ENCODE measurements at places on chromosomes 13 and 19.

DNA sequence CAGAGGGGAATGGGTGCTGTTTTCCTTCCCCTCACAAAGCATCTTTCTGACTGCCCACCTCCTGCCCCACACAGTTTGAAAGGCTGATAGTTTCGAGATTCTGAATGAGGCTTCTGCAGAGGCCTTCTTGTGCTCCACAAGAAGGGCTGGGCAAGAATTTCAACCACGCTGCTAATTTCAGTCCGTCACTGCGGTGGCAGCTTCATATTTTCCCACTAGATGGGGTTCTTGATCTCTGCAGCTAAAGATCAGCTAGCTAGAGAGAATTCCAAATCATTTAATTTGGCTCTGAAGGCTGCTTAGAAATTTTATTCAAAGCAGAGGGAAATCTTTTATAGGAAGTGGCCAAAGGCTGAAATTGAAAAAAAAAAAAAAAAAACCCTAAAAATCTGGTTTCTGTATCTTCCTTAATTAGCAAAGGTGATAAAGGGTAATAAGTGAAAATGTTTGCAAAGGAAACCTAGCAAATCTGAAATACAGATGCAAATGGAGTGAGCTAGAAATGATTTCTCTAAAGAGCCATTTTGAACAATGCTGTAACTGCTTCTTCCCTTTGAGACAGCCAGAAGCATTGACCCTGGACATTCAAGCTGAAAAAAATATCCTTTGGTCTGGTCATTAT, 38.0 kb upstream of the C13orf42 start:
- no peak for DNase-seq

DNA sequence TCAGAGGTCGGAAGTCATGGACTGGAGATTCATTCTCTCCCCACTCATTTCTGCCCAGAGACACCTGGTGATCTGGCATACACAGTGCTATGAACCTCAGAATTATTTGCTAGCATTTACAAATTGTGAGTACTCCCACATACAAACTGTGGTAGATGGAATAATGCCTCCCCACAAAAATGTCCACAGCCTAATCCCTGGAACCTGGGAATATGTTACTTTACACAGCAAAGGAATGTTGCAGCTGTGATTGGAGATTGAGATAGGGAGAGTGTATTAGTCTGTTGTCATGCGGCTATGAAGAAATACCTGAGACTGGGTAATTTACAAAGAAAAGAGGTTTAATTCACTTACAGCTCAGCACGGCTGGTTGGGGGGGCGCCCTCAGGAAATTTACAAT, 3.1 kb upstream of the UQCRFS1 start:
- DNase-seq = no peak

DNA sequence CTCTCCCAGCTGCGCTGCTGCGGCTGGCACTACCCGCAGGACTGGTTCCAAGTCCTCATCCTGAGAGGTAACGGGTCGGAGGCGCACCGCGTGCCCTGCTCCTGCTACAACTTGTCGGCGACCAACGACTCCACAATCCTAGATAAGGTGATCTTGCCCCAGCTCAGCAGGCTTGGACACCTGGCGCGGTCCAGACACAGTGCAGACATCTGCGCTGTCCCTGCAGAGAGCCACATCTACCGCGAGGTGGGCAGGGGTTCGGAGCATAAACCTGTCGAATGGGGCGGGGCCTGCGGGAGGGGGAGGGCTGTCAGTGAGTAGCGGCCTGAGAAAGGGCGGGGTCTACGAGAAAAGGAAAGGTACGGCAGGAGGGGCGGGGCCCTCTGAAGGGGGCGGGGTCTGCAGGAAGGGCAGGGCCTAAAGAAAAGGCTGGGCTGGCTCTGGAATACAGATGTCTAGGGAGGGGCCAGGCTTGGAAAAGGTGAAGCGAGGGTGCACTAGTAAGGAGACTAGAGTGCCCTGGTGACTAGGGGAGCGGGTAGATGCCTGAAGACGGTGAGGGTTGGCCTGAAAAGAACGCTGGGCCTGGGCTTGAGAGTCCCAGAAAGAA, 3.6 kb downstream of the CD37 start:
- DNase-seq = no peak

- no peak for DNase-seq
Measured at GRCh38 chr13:33174491-33174890, 111.1 kb downstream of the STARD13 start.

DNA sequence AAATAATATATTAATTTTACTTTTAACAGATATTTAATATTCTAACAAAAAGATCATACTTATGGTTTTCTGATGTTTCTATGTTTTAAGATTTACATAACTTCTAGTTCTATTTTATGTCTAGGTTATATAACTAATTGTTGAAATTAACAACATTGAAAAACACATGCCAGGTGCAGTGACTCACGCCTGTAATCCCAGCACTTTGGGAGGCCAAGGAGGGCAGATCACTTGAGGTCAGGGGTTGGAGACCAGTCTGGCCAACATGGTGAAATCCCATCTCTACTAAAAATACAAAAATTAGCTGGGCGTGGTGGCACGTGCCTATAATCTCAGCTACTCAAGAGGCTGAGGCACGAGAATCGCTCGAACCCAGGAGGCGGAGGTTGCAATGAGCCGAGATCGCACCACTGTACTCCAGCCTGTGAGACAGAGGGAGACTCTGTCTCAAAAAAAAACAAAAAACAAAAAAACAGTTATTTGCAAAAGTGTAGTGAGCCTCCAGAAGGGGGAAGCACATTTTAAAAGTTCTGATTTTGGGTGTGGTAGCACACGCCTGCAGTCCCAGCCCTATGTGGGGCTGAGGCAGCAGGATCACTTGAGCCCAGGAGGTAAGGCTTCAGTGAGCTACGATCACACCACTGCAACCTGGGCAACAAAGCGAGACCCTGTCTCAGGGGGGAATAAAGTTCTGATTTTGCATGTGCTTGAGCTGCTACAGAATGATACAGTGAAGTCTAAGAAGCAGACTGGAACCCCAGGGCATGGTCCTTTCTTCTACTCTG, 18.7 kb downstream of the MIPEP start:
- no peak for DNase-seq

- DNase-seq = no peak
Measured at GRCh38 chr19:12497032-12497431, 12.4 kb upstream of the ZNF709 start.

GRCh38 chr13:97256343-97256783, 34.2 kb downstream of the MBNL2 start:
- DNase-seq = no peak

DNA sequence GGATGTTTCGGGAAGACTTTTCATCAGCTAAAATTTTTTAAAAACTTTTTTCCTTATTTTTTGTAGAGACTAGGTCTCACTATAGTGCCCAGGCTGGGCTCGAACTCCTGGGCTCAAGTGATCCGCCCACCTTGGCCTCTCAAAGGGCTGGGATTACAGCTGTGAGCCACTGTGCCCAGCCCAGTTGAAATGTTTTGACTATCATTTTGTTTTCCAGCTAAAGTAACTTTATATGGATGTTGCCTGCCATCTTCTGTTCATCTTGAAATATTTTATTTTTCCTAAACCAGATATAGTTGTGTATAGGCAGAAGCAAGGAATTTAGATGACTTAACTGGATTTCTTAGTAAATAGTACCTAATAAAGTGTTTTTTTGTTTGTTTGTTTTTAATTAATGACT, 7.0 kb downstream of the CAB39L start:
- DNase-seq = no peak

GRCh38 chr19:16022681-16023080, 53.6 kb upstream of the TPM4 start:
- no peak for DNase-seq

GRCh38 chr13:75675421-75675820, 39.3 kb downstream of the LMO7 start:
- DNase-seq = no peak

DNA sequence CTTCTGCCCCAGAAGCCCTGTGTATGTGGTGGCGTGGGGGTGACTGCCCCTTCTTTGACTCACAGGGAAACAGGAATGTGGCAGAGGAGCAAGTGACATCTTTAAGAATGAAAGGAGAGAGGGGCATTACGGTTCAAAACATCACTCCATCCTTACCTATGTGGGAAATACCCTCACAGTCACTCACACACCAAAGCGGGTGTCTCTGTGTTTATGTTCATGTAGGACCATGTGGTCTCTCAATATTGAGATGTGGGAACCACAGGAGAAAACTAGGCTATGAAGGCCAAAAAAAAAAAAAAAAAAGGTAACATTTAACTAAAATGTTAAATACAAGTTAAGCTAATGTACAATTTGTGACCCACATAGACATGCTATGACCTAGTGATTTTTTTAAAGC, 153.6 kb upstream of the GPR12 start:
- no peak for DNase-seq

- DNase-seq = peak; percentile 75
Measured at GRCh38 chr19:19320361-19321140, at the start of the genes MAU2 and SUGP1. MAU2 (plus strand) TSS chr19:19320829; CDS start chr19:19320860, 31 bp downstream. SUGP1 (minus strand) TSS chr19:19320509; CDS start chr19:19320496, 13 bp downstream.

DNA sequence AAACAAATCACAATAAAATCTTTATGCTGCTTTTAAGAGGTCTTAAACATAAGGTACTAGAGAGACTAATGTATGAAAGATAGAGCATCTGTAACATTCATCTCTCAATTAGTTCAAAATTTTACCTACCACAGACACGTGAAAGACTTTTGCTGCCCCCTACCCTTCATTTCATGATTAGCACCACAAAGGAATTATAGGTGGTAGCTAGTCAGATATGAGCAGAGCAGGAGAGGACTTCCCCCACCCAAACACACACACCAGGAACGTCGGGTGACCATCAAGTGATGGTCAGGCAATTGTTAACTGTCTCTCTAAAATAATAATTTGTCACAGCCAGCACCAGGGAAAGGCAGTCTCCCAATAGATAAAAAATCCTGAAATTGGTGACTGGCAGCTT, 1531.7 kb upstream of the SPRY2 start:
- DNase-seq = no peak

- no peak for DNase-seq
Measured at GRCh38 chr13:21979161-21979806, 308.4 kb downstream of the FGF9 start.

- no peak for DNase-seq
Measured at GRCh38 chr13:44817131-44817671, 172.1 kb downstream of the NUFIP1 start.

DNA sequence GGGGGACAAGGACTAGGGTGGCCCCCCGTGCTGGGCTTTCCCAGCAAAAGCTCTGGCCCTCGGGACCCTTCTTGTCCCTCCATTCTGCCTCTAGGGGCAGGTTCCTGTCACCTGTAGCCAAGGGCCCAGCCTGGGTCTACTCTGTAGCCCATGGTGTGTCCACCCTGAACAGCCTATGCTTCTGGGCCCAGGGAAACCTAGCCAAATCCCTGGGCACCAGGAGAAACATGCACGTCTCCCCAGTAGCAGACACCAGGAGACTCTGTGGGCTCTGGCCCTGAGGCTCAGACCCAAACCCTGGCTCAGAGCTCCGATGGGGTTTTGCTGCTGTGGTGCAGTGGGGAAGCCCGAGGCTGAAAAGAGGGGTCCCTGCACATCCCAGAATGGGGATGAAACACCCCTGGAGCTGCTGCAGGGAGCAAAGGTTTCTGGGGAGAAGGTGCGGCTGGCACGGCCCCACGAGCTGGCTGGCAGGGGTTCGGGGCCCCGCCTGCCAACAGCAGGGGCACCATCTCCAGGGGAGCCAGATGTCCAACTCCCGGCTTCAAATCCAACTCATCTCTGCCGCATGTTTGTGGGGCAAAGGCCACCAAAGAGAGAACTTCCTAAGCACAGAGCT, 18.2 kb downstream of the CEBPG start:
- DNase-seq = no peak

DNA sequence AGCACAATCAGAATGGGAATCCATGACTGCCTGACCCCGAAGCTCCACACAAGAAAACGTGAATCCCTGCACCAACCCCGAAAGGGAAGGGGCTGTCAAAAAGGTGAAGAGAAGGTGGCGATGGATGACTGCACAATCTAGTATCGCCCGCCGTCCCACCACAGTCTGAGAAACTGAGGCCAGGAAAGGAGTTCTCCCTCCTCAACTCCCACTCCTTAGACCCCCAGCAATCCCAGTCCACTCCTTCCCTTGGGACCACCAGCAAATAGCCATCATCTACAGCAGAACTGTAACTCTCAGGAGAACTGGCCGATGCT, 451 bp downstream of the NOSIP start:
- DNase-seq = no peak

- DNase-seq = no peak
Measured at GRCh38 chr13:33611121-33611805, 206.7 kb upstream of the RFC3 start.

DNA sequence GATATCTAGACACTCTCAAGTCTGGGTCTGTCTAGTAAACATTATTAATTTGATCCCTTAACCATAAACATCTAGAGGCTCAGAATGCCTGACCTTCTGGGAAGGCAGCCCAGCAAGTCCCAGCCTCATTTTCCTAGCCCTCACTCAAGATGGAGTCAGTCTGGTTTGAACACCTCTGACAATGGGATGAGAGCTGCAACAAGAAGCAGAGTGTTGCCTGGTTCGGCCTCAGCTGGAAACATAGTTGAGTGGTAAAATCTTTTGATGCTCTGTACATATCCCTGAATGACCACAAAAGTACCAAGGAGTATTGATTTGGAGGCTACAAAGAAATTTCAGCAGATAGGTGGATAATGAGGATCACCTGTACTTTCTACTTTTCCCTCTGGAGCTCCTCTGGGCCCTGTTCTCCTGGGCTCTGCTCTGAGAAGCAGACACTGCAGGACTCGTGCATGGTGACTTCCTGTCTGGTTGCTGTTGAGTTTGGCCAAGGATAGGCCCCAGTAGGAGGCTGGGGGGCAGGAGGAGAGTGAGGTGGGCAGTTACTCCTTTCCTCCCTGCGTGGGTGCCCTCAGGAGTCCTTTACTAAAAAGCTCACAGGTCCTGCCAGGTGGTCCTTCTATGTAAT, 68.4 kb upstream of the SLC15A1 start:
- no peak for DNase-seq

DNA sequence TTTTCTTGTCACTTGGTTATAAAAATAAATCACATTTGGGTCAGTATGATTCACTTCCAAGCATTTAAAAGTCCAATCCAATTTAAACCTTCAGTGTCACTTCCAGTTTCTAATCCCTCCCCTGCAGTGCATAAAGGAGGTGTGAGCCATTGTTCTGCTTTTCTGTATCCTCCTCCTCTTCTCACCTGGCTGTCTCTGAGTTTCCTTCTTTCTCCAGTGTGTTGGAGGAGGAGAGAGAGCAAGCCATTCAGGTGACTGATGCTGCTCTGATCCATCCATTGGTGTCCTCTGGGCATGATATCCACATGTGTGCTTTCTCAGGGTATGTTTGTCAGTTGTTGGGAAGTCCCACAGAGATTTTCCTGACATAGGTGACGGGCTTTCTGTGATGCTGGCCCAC, 1.2 kb downstream of the NUDT15 start:
- no peak for DNase-seq

DNA sequence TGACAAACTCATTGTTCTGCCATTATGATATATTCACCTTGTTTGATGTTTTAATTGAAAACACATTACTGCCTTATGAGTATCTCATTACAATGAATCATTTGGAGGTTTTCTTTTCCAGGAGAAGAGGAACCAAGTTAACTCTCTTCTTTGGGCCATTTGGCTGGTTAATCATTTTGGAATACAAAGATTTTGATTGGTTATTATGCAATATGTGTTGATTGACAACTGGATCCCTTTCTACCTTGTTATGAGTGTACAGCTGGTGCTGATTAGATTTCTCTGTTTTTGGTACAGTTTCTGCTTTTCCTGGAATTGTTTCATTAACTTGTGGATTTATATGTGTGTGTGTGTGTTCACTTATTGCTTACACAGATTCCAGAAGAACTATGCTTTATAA, 49.2 kb upstream of the RGCC start:
- no peak for DNase-seq

GRCh38 chr13:50080911-50081678, 65.9 kb downstream of the KCNRG start:
- DNase-seq = peak; percentile 46
